Activated T-cell treated with anti-CD3 and anti-CD28 coated beads for 48 hours (primary cell): ENCODE measurements at places on chromosomes 7 and 10.

GRCh38 chr10:112140110-112140970, 43.2 kb downstream of the GPAM start:
- peak; percentile 70 for DNase-seq

DNA sequence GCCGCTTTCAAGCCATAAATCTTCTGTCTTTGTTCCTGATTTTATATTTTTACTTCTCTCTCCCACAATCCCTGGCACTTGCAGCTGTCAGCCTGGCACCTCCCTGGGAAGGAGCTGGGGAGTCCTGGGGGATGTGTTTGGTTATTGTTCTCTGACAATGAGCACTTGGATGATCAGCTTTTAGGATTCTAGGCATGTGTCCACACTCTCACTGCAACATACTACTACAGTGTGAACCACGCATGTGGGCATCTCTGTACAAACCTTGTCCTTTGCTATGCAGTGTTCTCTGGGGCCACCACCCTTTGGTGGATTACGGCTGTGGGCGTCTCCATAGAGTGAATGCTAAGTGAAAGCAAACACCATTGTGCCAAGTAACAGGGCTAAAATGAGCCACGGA, 168.4 kb upstream of the KMT2E start:
- DNase-seq, result no peak

DNA sequence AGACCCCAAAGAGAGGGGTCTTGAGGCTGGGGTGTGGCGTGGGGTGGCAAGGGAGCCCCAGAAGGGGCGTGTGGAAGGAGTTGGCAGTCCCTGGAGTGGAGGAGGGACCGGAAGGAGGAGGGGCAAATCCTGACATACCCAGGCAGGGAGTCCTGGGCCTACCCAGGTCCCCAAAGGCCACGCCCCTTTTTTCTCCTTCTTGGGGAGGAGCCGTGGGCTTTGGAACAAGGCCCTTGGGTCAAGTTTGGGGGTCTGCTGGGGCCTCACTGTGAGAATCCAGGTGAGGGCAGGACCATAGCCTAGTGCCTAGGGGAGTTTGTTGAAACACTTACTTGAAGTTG, 1.2 kb upstream of the SMARCD3 start:
- no peak for DNase-seq

- DNase-seq, result no peak
These were observed 4.8 kb downstream of the DHTKD1 start for GRCh38 chr10:12073526-12073925.

DNA sequence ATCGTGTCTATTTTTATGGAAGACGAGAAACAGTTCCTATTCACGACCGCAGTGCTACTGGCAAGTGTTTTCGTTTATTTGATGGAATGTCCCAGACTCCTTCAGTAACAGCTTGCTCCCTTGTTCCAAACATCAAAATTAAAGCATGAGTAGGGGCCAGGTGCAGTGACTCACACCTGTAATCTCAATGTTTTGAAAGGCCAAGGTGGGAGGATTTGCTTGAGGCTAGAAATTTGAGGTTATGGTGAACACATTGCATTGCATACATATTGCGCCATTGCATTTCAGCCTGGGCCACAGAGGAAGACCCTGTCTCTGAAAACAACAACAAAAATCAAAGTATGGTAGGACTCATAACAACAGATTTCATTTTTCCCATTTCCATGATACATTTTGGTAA, 22.8 kb downstream of the PTTG1IP2 start:
- no peak for DNase-seq

DNA sequence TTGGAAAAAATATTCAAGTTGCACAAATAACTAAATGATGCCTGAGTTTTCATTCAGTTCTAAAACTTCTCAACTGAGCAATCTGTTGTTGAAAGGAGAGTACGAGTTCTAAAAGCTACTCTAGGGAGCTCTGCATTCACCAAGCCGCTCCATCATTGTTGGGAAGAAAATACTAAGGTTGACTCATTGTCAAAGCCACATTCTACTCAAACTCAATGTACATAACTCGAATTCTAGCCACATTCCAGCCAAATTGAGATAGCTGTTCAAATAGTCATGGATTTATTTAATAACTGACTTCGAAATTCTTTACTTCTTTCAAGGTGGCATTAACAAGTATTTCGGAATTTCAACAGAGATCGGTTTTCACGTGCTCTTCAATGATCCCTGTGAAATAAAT, 63.4 kb downstream of the KIAA1217 start:
- no peak for DNase-seq

DNA sequence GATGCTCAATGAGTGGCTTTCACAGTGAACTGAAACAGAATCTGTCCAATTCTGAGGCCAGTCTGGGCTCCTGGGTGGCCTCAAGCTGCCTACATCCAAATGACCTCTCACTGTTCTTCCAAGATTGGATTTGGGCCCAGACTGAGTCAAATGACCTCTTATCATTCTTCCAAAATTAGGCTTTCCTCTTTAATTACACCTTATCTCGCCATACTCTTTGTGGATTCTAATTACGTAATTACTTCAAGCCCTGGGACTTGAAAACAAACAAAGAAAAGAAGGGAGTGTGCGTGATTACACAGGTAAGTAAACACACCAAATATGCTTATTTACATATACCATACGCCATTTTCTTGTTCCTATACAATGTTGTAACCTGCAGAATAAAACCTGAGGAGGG, 18.8 kb downstream of the SORBS1 start:
- DNase-seq, result no peak

DNA sequence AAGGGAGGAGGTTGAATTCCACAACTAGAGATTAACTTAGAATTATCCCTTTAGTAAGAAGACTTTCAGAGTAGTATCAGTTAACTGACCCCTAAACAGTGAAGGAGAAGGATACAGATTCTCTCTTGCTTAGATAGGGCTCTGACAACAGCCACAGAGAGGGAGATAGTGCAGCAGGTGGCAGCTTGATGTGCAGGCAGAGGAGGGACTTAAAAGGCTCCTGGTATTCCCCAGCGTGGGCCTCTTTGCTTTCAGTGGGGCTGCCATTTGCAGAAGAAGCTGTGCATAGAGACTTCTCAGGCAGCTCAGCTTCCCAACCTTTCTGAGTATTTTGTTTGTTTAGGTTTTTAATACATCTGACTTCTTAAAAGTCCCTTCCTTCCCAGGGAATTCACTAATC, 16.0 kb downstream of the FZD1 start:
- DNase-seq, result no peak

- no peak for DNase-seq
These were observed 62.7 kb downstream of the LANCL2 start for GRCh38 chr7:55427800-55428199.

DNA sequence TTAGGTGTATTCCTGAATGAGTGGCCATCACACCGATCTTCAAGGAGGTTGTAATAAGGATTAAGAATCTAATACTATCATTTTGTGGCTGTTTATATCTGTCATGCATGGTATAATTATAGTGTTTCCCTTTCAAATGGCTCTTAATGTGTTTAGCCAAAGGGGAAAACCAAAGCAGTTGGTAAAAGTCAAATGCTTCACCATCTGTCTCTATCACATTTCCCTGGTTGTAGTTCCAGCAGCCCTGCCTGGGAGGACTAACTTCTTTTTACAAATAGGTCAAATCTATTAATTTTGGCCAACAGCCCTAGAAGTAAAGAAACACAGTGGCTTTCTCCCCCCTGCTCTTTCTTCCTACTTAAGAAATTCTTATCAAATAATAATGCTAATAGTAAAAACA, 56.7 kb downstream of the ZNF365 start:
- no peak for DNase-seq

DNA sequence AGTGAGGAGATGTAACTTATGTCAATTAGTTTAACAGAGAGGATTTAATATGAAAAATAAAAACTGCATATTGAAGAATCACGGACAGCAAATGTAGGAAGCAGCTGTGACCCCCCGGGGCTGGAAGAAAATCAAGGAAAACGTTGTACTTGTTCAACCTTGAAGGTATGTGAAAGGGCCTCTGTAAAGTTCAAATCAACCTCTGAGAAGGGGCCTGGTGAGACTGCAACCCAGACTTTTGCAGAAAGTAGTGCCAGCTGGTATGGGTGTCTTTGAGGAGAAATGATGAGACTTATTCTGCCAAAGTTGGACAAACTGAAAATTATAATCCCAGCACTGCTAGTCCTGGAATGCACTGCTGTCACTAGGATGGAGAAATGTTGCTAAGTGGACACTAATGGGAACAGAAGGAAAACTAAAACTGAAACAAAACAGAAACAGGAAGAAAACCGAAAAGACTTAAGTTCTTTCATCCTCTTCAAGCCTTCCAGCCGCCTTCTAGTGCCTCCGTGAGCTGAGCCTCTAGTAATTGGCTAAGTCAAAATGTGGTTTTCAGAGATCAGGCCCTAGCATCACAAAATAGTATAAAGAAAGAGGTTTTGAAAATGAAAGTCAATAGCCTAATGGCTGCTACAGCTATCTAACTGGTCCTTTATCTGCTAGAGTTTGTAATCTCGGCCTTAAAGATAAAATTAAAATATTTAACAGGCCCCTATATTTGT, 253.7 kb upstream of the SORCS1 start:
- no peak for DNase-seq

DNA sequence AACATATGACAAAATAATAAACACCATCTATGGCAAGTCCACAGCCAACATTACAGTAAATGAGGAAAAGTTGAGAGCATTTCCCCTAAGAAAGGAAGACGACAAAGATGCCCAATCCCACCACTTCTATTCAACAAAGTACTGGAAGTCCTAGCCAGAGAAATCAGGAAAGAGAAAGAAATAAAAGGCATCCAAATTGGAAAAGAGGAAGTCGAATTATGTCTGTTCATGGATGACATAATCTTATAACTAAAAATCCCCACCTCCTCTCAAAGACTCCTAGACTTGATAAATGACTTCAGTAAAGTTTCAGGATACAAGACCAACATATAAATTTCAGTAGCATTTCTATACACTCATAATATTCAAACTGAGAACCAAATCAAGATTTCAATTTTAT, 288.5 kb upstream of the POT1 start:
- no peak for DNase-seq

DNA sequence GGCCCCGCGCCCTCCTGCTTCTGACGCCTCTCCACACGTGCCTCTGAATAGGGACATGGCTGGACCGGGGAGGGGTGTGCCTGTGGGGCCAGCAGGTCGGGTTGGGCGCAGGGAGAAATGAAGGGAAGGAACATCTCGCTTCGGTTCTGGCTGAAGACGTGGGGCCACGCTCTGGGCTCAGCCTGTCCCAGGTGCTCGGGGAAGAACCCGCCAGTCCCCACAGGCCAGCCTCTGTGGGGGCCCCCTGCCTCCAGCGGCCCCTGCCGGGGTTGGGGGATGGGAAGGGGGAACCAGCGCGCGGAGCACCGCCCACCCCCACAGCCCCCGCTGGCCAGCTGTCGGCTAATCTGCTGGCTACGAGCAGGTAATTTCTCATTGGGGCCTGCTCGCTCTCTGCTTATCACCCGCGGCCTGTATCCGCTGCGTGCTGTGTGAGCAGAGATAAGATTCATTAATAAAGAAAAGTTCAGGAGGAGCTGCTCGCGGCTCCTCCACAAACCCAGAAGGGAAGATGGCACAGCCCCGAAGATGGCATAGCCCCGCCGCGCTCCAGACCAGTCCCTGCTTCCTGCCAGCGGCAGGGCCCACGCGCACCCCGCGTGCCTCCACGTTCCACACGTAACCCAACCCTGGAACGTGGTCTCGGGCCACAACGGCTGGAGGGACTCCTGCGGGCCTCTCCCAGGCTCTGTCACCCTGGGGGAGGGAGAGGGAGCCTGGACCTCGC, 186.2 kb downstream of the ELFN1 start:
- DNase-seq, result no peak

- no peak for DNase-seq
These were observed 77.4 kb downstream of the LRMDA start for GRCh38 chr10:75508814-75509306.

GRCh38 chr7:108406222-108406890, 49.9 kb downstream of the NRCAM start:
- no peak for DNase-seq

- no peak for DNase-seq
These were observed 1013.1 kb downstream of the KCNMA1 start for GRCh38 chr10:76624470-76624869.

- no peak for DNase-seq
These were observed 6.9 kb upstream of the GSTK1 start for GRCh38 chr7:143256325-143256724.

DNA sequence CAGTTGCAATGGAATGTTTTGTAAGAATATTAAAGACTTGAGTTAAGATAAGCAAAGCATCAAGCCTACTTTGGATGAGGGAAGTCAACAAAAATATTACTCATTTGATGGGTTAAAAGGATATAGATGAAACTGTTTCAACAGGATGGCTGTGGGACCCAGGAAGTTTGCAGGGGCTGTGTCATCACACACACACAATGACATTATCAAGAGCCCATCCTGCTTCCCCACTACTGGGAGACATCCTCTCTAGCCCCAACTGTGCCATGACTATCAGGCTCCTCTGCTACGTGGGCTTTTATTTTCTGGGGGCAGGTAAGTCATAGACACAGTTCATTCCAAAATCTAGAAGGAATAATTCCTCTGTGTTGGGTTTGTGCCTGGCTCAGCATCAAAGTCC, 78.8 kb upstream of the PRSS1 start:
- DNase-seq, result no peak

DNA sequence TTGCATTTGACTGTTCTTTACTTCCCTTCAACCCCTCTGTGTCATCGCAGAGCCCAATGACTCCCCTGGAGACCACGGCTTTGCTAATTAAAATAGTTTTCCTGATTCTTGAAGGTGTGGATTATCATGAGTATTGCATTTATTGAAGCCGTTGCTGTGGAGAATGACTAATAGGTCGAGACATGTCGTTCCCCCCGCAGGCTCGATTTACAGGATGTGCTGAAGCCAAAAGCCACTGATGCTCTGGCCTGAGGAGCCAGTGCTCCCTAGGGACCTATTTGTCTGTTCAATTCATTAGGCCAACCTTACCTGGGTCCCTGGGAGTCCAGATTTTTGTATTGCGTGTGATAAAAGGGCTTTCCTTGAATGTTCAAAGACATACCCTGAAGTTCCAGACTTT, 102.3 kb downstream of the NPTX2 start:
- no peak for DNase-seq
